ENCODE measurements at places on chromosomes 4 and X.

GRCh38 chr4:153413842-153414241, 52.3 kb upstream of the TMEM131L start:
- no peak for DNase-seq
- H3K4me3 ChIP-seq: no peak overlapping the region
- H3K36me3 ChIP-seq: no peaks in the 10 kb centered on the region
- no peaks in the 10 kb centered on the region for H3K27me3 ChIP-seq
- H3K27ac ChIP-seq: peak overlapping the region; percentile 50

DNA sequence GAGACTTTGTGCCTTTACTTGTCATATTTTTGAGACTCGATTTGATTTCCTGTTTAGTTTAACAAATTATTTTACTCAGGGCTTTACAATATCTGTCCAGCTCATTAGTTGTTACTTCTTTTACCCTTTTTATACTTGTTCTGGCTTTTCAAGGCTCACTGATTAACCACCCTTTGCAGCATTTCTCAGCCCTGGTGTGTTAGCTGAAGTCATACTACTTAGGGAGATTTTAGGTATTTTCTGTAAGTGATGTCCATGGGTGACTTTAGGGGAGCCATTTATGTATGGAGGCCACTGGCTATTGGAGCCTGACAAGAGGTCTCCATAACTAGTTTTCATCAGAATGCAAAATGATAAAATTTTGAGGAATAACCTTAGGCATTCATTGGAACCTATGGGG, 147.2 kb downstream of the RPA4 start:
- H3K27ac ChIP-seq: no peak overlapping the region
- H3K4me3 ChIP-seq: no peak overlapping the region
- DNase-seq: no peak
- H3K27me3 ChIP-seq: no peaks in the 10 kb centered on the region
- peaks cover 2% of the 10 kb centered on the region for H3K4me1 ChIP-seq
- no peaks in the 10 kb centered on the region for H3K36me3 ChIP-seq

DNA sequence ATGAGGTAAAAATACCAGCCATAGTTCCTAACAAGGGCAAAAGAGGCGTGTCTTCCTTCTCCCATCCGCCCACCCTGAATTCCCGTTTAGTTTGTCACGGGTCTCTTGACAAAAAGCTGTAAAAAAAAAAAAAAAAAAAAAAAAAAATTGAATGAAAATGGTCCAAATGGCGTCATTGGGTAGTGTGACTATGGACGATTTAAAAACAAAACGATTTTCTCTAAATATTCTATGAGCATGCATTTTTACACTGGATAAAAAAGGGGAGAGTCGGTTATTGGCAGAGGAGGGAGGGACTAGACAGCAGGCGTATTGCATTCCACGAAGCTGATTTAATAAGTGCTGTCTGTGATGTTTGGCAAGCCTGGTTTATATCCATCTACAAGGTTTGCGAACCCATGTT, at the start of gene FAM133A:
Gene FAM133A (plus strand): TSS at position 338 of the 403 bp plus-strand sequence. CDS start 35,214 bp downstream, outside the sequence.
- no peak for DNase-seq
- H3K36me3 ChIP-seq: no peaks in the 10 kb centered on the region
- H3K4me1 ChIP-seq: peaks cover 27% of the 10 kb centered on the region
- peak within 1 kb of the TSS; percentile 99 for H3K4me3 ChIP-seq
- H3K27me3 ChIP-seq: peaks cover 18% of the 10 kb centered on the region

- H3K4me3 ChIP-seq: no peak overlapping the region
- no peaks in the 10 kb centered on the region for H3K36me3 ChIP-seq
- H3K27ac ChIP-seq: no peak overlapping the region
Measured at GRCh38 chrX:133884430-133885394, 100.7 kb downstream of the GPC3 start.

DNA sequence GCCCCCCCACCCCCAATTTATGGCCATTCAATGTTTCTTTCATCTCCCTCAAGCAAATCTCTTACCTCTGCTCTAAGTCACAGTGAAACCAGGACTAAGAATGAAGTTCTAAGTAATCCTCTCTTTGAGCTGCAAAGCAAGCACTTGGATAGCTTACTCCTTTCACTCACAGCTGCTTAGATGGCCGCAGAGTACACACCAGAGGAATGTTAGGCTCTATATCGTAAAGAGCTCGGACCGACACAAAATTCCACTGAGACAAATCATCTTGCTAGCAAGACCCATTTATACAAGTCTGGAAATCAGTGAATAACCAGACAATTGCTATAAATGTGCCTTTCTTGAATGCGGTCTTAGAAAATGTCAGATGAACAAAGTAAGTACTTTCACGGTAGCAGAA, 135.0 kb downstream of the IDS start:
- H3K4me1 ChIP-seq: peaks cover 28% of the 10 kb centered on the region
- no peaks in the 10 kb centered on the region for H3K36me3 ChIP-seq
- no peak for DNase-seq
- peak overlapping the region; percentile 38 for H3K27ac ChIP-seq
- H3K4me3 ChIP-seq: no peak overlapping the region
- no peaks in the 10 kb centered on the region for H3K27me3 ChIP-seq

DNA sequence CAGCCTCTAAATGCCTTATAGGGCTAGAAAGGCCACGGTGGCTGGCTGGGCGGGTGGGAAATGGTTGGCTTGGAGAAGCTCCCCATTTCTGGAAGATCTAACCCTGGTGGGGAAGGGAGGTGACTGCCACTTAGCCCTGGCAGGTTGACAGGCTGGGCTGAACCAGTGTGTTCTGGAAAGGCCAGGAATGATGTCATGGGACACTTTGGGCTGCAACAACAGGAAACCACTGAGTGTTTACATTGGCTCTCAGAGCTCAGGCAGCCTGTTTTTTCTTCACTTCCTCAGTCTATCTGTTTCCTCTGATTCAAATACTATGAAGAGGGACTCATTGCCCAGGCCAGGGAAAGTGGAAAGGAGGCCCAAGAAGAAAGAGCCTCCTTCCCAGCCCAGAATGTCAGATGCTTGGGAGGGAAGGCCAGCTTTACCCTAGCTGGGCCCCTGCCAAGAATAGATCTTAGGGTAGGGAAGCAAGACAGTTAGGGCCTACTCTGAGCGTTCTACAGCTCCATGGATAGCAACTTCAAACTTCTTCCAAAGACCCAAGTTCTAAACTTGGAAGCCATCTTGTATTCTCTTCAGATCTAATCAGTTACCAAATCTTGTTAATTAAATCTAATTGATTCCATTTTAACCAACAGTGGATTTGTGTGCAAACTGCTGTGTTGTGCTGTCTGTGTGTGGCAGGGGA, 65.8 kb upstream of the MSN start:
- H3K27me3 ChIP-seq: no peaks in the 10 kb centered on the region
- H3K27ac ChIP-seq: peak overlapping the region; percentile 95
- no peaks in the 10 kb centered on the region for H3K36me3 ChIP-seq
- H3K4me3 ChIP-seq: no peak overlapping the region

GRCh38 chrX:135193740-135194139, 22.5 kb upstream of the CT55 start:
- DNase-seq: no peak
- H3K27me3 ChIP-seq: no peaks in the 10 kb centered on the region
- no peak overlapping the region for H3K27ac ChIP-seq

DNA sequence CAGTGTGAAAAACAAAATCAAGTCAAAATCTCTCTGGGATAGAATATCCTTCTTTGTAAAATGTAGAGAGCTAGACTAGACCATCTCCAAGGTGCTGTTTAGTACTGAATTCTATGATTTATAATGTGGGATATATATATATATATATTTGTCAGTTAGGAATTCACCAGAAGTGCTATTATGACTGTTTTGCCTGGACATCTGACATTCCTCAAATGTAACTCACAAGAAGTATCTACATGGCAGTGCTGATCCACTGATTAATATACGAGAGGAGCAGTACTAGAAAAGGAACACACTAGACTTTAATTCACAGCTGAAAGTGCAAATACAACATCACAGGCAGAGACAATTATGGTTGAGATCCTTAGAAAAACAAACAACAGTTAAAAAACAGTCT, 208.9 kb downstream of the GBA3 start:
- no peak overlapping the region for H3K27ac ChIP-seq
- DNase-seq: no peak
- H3K4me1 ChIP-seq: peaks cover 5% of the 10 kb centered on the region
- peaks cover 2% of the 10 kb centered on the region for H3K27me3 ChIP-seq

- peak overlapping the region; percentile 16 for H3K4me3 ChIP-seq
- H3K4me1 ChIP-seq: peaks cover 67% of the 10 kb centered on the region
- H3K36me3 ChIP-seq: peaks cover 2% of the 10 kb centered on the region
- H3K27me3 ChIP-seq: no peaks in the 10 kb centered on the region
- H3K27ac ChIP-seq: peak overlapping the region; percentile 81
- DNase-seq: no peak
Measured at GRCh38 chr4:98566361-98567008, 91.9 kb downstream of the TSPAN5 start.
